ENCODE measurements at places on chromosomes 2 and 18.

DNA sequence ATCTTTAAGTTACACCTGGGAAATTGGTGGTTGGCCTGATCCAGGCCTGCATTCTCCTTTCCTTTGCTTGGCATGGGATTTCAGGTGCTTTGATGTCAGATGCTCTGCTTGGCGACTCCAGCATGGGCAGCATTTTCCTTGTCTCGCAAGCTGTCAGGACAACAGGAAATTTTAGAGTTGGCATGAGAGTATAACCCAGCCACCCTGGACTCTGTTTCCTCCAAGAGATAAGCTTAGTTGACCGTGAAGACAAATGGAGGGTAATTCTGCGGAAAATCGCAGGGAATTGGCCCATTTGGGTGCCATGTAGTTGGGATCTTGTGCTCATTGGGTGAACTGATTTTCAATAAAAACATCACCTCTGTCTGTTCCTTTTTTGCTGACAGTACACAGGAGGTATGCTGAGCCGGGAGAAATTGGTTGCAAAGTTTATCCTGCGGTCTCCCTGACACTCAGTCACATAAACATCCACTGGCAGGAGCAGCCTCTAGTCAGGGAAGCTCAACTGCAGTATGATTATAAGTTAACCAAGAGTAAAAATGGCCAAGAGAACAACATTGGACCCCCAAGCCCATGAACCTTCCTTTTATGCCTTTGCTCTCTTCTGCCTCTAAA lies 409.9 kb downstream of the SETBP1 start:
- no peak for DNase-seq

DNA sequence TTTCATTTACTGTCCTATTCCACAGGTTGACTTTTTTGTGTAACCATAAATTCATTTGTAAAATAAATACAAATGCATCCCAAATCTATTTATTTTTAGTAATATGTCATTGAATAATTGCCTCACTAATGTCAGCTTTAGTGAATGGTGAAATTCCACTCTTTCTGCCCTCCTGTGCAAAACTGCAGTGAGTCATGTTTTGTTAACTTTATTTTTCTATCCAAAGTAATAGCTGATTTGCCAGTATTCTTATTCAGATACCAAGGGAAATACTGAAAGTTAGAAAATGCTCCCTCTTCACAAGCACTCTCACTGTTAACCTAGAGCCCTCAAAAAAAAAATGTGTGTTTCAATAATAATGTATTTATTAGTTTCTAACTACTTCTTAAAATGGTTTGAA lies 322.8 kb downstream of the RIT2 start:
- DNase-seq = no peak

GRCh38 chr2:42103829-42104228 lies 56.0 kb downstream of the PKDCC start:
- DNase-seq = no peak

GRCh38 chr2:53938904-53939303 lies 31.9 kb downstream of the PSME4 start:
- DNase-seq = no peak

DNA sequence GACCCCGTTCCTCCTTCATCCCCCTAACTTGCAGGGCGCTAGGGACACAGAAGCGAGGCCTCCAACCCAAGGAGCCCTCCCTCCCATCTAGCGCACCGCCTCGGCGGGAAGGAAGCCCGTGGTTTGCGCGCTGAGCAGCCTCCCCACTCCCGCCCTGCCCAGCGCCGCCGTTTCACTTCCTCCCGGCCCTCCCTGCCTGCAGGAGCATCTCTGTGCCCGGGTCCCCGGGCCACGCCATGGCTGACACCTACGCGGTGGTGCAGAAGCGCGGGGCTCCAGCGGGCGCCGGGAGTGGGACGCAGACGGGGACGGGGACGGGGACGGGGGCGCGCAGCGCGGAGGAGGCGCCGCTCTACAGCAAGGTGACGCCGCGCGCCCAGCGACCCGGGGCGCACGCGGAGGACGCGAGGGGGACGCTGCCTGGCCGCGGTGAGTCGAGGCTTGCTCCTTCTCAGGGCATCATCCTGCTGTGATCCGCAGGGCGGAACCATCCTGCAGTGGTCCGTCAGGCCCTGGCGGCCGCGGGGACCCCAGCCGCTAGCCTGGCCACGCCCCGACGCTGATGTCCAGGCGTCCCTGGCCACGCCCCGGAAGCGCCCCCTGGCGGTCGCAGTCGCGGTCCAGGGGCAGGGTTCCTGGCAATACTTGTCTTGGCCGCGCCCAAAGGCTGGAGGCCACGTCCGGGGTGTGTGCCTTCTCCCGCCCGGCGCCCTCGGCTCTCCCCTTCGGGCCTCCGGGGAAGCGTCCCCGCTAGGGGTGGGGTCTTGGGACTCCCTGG lies 16.4 kb downstream of the PTPN18 start:
- peak; percentile 95 for DNase-seq

GRCh38 chr2:222576171-222577081 lies 79.5 kb downstream of the FARSB start:
- DNase-seq = no peak

GRCh38 chr18:2986150-2986865 lies 26.6 kb downstream of the LPIN2 start:
- DNase-seq = no peak

DNA sequence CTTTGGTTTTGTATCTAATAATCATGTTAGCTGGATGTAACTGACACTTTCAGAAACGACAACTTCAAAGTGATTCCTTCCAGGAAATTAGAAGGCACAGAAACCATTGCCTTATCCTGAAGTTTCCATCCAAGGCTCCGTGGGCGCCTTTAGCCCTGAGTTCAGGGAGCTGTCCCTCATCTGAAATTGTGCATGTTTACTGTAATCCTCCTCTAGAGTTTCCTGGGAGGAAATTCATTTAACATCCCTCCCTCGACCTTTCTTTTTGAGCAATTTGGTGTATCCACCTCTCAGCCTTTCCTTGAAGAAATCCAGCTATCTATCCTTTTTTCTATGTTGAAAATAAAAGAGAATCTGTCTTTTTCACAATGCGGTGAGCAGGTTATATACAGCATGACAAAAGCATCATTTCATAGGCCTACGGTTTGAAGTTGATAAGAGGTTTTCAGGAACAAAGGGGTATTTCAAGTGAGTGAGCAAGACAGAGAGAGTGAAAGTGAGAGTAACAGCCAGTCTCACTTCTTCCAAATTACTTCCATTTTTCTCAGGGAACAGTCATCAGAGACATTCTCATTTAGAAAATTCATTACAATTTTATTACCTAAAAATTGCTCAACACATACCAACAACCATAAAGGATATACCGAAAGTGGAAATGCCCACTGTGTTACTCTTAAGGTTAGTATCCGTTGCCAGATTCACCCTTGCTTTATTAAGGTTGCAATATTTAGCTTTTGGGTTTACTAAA lies 167.3 kb downstream of the MREG start:
- DNase-seq = no peak

DNA sequence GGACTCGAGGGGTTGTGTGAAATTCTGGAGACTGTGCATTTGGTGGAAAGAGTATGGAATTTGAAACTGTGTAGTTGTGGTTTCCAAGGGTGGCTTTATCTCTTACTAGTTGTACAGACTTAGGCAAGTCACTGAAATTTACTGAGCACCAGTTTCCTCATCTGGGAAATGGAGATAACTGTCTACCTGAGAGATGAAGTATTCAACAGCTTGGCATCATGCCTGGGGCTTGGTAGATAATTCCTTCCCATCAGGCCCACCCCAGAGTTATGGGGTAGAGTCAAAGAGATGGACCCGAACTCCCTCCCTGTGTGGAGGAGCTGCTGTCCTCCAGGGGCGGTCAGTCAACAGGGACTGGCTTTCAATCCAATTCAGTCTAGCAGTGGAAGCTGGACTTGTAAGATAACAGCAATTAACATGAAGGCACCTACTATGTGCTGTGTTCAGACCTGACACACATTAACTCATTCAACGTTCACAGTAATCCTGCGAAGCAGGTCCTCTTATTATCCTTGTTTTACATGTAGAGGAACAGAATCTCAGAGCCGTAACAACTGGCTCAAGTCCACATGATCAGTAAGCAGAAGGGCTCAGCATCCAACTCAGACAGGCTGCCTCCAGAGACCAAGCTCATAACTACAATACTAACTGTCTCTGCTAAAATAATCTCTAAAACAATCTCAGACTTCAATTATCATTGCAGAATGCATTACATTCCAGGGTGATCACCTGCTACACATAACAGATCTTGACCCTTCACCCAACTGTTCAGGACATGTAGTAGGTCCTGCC lies 432.1 kb downstream of the LPIN1 start:
- DNase-seq = no peak

- no peak for DNase-seq
These were observed 300.5 kb downstream of the INSIG2 start for GRCh38 chr2:118388771-118389170.

GRCh38 chr18:42178376-42179080 lies 223.5 kb downstream of the PIK3C3 start:
- no peak for DNase-seq

DNA sequence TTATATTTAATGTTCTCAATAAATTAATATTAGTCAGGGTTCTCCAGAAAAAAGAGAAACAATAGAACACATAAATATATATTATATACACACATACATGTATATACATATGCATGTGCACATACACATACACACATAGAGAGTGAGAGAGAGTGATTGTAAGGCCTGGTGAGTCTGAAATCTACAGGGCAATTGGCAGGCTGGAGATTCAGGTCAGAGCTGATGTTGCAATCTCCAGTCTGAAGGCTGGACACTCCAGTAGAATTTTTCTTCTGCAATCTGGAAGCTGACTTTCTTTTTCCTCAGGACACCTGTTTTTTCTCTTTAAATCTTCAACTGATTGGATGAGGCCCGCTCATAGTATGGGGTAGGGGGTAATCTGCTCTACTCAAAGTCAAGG lies 3.2 kb downstream of the TMEM182 start:
- no peak for DNase-seq

DNA sequence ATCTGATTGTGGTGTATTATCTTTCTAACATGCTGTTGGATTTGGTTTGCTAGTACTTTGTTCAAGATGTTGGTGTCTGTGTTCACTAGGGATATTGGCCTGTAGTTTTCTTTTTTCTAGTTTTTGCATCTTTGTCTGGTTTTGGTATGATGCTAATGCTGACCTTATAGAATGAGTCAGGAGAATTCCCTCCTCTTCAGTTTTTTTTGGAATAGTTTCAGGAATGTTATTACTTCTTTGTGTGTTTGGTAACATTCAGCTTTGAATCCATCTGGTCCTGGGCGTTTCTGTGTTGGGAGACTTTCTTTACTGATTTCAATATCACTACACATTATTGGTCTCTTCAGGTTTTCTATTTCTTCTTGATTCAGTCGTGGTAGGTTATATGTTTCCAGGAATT lies 124.2 kb upstream of the EPB41L5 start:
- DNase-seq = no peak

GRCh38 chr2:26444236-26444635 lies 33.7 kb downstream of the OTOF start:
- DNase-seq = no peak

DNA sequence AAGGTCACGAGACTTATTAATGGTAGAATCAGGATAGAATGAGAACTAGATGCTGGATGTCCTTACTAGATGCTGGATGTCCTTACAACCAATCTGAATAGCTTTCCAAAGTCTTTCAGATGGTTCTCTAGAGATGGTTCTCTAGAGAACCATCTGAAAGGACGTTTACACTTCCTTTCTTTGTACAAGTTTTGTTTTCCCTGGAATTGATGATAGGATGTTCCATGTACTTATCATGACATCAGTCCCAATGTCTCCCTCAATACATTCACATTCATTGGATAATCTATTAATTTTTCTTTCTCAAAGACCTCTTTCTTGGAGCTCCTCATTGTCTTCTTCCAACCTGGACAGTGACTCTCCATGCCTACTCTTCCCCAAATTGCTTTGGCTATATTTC lies 28.2 kb upstream of the RUFY4 start:
- no peak for DNase-seq

- no peak for DNase-seq
These were observed 1.1 kb downstream of the SERPINB10 start for GRCh38 chr18:63908858-63909257.

GRCh38 chr2:160562730-160563129 lies 69.1 kb upstream of the RBMS1 start:
- no peak for DNase-seq

- DNase-seq = no peak
These were observed 96.5 kb downstream of the ZNF532 start for GRCh38 chr18:58960946-58961722.

- DNase-seq = no peak
These were observed 140.9 kb upstream of the CAPN13 start for GRCh38 chr2:30948130-30948529.

DNA sequence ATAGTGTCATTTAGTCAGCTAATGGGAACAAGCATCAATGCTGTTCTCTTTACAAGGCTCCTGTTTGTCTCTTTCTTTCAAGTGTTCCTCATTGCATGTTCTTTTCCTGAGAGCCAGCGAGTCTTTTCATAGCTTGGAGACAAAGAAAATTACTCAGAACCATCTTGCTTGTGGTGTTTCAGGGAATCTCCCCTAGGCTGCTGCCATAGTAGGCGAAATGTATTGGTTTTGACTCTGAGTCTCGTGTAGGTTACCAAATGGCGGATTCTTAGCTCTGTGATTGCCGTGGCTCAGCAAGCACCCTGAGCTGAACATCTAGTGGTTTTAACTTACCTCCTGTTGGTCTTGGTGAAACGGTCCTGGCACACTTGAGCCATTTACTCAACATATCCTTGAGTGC lies 68.7 kb downstream of the RHBDD1 start:
- DNase-seq = no peak

DNA sequence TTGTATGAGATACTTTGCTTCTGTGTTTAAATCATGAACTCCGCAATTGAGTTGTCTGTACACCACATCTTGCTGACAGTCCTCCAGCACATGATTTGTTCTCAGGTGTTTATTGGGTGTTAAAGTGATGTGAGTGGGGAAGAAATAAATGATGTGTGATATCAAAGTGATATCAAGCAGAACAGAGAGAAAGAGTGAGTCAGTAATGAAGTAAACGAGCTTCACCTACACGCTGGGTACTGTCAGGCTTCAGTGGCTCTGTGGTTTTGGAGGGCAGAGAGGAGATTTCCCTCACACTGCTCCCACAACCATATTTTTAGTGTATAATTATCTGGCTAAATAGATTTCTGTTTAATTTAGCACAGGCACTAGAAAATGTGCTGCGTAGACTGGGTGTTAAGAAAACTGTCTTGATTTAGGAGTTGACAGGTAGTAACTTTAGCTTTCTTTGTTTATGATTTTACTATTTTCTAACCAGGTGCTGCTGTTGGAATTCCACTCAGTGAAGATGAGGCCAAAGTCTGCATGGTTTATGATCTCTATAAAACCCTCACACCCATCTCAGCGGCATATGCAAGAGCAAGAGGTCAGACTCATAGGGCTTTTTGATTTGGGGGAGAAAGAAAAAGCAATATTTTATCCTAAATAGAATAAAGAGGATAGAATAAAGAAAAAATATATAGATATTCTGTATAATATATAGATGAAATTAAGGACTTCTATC lies 21.2 kb downstream of the ATIC start:
- no peak for DNase-seq

- no peak for DNase-seq
These were observed 266.8 kb downstream of the CELF4 start for GRCh38 chr18:37298816-37299215.

- DNase-seq = no peak
These were observed 224.2 kb downstream of the RBM43 start for GRCh38 chr2:151037434-151037833.

- DNase-seq = peak; percentile 17
These were observed 57.3 kb upstream of the SNTG2 start for GRCh38 chr2:893311-893710.

- DNase-seq = no peak
These were observed 9.0 kb upstream of the RASGRP3 start for GRCh38 chr2:33467413-33467812.

GRCh38 chr2:171798156-171798820 lies 95.8 kb downstream of the SLC25A12 start:
- no peak for DNase-seq

- DNase-seq = no peak
These were observed 154.7 kb downstream of the TSN start for GRCh38 chr2:121910139-121910538.

All from liver (tissue), 10 donors.